ENCODE measurements at places on chromosomes 12 and 14.
A peak's percentile ranks its signal among the peaks of the same experiment; 100 is the strongest.

DNA sequence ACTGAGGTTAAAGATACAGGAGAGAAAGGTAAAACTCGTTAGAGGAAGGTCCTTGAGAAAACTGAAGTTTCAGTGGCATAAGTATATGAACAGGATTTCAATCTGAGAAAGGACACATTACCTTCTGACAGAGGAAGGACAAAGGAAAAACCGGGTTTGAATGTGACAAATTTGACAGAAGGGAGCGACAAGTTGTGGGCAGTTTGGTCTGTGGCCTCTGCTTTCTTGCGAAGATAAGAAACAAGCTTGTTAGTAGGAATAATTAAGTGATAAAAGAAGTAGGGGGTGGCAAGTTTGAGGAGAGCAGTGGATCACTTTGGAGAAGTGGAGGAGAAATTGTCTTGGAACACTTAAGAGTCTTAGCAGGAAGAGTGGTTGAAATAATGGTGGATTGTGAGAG lies 5.1 kb downstream of the MON2 start:
- DNase-seq, result no peak

GRCh38 chr12:124861492-124861891 lies 2.2 kb downstream of the SCARB1 start:
- DNase-seq, result no peak

DNA sequence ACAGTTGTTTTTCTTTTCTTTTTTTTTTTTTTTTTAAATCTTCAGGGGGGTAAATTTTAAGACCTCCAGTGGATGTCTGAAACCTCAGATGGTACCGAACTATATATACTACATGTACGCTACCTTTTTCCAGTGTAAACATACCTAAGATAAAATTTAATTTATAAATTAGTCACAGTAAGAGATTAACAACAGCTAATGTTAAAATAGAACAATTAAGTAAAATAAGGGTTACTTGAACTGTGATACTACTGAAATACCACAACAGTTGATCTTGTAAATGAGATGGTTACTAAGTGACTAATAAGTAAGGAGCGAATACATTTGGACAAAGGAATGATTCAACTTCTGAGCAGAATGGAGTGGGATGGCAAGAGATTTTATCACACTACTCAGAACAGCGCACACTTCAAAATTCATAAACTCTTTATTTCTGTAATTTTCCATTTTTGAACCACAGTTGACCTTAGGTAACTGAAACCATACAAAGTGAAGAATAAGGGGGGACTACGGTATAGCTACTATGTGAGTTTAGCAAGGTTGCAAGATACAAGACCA lies 80.5 kb upstream of the PCED1B start:
- no peak for DNase-seq

GRCh38 chr12:115541891-115542421 lies 735.5 kb downstream of the MED13L start:
- DNase-seq, result no peak

DNA sequence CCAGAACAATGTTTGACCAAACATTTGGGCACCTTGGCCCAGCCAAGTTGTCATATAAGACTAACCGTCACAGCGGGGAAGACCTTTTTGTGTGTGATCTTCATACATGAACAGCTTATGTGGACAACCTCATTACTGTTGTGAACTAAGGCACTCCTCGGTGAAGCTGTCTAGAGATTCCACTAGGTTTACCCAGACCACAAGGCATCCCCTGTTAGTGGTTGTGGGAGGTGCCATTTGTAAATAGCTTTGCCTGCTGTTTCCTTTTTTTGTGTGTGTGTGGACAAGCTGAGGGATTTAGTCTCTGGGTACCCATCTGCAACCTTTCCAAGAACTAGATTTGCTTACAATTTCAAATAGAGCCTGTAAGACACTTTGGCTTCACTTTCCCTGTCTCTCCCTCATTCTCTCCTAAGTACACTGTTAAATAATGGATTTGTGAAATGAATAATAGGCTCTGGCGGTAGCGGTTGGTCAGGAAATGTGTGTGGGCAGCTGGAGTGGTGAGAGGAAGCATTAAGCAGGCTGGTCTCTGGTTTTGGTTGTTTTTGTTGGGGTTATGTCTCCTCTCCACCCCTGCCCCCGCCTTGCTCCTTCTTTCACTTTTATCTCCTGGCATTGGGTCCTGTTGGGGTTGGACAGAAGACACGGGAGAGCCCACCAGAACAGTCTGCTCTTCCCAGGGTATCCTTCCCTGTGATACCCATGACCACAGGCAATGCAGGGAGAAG lies 727.6 kb downstream of the VRK1 start:
- no peak for DNase-seq

DNA sequence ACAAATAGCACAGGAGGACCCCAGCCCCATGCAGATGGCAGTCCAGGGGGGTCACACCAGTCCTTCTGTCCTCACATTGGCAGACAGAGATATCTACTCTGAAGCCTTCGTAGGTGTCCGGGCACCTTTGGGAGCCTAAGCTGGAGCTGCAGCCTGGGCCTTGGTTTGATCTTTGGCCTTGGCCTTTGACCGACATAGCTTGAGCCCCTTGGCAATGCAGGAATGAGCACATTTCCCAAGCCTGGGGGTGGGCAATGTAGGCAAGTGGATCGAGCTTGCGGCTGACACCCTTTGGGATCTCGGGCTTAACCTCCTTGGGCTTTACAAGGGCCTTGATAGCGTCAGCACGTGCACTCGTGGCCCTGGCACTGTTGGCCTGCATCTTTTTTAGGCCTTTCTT lies 6.4 kb downstream of the COQ5 start:
- DNase-seq, result no peak

DNA sequence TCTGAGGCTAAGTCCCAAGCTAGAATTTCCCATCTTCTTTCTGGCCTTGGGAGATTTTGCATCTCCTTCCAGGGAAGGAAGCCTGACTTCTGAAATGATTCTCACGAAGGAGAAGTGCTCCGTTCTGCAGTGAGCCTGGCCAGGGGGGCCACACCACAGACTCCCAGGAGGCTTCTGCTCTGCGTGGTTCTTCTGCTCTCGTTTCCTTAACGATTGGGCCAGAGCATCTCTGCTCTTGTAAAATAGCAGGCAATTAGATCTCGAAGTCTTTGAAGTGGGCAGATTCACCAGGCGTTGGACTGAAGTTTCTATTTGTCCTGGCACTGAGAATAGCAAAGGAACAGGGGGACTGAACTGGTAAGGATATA lies 6.7 kb upstream of the BATF start:
- DNase-seq, result no peak

DNA sequence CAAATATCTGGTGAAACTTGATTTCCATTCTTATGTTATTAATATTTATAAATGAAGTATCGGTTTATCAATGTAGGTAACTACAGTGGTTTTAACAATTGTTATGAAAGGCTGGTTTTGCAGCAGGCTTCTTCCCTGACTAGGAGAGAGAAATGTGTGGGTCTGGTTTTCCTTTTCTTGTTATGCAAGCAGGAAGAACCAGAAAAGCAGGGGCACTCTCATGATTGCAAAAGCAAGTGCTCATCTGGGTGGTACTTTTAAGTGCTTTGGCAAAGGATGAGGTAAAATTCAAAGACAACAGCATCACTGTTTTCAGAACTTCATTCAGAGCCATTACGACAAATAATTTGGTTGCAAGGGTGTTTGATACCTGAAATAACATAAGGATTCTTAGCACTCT lies 105.6 kb downstream of the PTPRO start:
- no peak for DNase-seq

DNA sequence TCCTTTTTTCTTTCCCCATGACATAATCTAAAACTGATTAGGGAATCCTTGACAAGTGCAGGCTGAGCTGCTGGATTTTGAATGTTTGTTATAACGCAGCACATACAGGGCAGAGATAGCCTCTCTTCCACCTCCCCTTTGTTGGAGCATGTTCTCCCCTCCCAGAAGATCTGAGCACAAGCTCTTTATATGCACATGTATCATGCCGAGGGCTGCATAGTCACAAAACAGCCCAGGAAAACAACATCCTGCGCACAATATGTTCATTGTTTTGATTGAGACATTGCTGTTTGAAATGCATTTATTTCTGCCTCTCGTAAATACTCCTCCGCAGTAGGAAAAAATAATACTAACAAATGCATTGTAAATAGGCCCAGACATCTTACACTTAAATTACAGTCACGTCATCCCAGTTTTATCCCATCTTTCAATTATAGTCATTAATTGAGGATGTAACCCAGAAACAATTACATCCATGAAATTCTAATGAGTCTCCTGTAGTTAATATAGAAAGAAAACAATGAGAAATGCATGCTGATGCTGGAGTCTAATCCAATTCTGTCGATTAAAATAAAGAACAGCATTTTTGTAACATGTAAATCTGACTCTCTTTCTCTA lies 401.8 kb downstream of the BTG1 start:
- DNase-seq, result no peak

GRCh38 chr12:27083861-27084394 lies 1.6 kb upstream of the C12orf71 start:
- no peak for DNase-seq

- DNase-seq, result no peak
Observed at GRCh38 chr14:51328064-51328771, 88.2 kb downstream of the TMX1 start.

DNA sequence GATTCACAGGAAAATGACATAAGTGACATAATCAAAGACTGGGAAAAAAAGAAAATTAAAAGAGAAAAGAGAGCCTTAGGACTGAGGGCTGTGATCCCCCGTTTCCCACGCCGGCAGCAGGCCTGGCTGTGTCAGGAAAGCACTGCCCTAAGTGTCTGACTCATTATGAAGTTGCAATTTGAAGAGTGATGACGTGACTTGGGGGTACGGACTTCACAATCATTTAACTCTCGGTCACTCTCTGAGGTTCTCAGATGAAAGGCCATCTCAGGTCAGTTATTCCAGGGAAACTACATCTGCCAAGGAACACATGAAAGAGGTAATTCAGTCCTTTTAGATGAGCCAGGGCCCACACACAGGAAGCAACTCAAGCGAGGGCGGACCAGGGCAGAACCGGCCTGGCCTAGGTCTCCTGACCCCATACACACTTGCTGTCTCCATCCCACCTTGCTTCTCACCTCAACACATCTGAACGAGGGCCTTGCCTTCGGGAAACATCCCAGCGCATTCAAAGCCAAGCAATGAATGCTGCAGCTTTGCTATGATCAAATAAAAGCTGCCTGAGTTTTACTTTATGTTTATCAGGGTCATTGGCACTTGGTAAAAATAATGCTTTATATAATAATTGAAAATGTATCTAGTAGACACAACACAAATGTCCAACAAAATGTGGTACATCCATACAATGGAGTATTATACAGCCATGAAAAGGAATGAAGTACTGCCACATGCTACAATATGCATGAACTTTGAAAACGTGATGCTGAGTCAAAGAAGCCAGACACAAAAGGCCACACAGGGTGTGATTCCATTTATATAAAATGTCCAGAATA lies 2.7 kb downstream of the SSH1 start:
- DNase-seq, result peak; percentile 34

DNA sequence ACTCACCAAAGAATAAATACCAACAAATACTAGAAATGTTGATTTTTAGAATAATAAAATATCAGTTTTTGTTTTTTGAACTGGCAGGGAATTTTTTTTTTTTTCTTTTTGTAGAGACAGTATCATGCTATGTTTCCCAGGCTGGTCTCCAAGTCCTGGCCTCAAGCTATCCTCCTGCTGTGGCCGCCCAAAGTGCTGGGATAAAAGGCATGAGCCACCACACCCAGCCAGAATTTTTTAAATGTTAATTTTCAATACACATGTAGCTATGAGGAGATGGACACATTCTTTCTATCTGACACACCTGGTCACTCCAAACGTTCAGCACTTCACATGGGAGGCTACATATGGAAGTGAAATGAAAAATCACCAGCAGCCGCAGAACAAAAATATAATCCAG lies 126.8 kb downstream of the ETV6 start:
- no peak for DNase-seq

DNA sequence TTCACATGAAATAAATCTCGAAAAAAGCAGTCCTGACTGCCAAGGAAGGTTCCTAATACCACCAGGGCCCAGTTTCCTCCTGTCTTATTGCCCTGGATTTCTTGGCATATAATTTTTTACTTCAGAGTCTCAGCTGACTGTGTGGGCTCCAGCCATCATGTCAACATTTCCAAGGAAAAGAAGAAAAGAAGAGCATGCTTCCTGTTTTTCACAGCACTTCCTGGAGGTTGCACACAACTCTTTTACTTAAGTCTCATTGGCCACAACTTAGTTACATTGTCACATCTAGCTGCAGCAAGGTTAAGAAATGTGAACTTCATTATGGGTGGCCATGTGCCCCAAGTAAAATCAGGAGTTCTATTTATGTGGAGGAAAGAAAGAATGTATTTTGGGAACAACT lies 24.3 kb downstream of the DACT1 start:
- DNase-seq, result no peak

DNA sequence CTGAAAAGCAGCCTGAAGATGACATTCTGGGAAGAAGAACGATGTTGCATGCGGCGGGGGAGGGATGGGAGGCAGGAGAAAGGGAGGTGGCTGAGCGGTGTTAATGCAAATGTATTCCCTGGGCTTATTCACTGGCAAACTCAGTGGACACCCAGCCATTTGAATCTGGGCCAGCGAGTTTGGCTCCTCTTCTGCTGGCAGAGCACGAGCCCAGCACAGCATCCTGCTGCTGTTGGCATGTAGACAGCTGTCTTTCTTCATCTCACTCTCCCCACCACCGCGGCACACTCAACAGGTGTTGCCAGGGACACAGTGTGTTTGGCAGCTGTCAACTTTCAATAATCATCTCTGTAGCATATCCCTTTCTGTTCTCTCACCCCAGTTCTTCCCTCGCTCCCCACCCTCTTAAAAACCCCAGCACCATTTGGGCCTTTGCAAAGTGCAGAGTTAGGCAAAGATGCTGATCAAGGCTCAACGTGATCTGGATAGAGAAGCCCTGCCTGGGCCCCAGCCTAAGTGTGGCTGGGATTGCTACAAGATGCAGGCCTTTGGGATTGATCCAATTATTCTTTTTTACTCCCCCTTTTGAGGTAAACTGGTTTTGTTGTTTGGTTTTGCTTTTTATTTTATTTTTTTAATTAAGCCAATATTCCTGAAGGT lies 131.9 kb downstream of the EXOC5 start:
- no peak for DNase-seq

DNA sequence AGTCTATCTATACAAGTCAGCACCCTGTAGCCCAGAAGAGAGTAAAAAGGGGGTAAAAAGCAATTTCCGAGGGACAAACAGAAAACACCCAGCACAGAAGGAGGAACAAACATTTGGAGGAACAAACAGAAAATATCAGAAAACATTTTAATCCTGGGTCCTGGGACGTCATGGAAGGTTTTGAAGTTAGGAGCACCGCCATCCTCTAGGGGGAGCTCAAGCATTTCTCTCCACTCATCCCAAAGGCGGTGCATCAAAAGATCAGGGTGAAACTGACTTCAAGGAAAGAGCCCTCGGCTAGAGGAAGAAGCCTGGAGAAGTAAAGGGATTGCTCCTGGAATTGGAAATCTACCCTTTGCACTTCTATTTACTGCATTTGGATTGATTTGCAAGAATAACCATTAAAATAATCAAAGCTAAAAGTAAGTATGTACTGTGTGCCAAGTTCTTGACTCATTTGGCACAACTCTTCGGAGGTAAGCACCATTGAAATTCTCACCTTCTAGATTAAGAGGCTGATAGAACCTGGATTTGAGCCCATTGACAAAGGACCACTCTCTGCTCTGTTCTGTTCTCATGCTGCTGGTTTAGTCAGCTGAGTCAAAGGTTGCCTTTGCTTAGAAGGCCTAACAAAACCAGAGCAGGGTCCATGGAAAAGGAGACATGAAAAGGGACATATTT lies 17.2 kb upstream of the POC1B start:
- DNase-seq, result peak; percentile 25
